Mucosa of gallbladder (tissue), 1 donor: ENCODE measurements at places on chromosomes 16 and 17. TPM values are rescaled to one million over a fixed set of nuclear protein-coding genes. Genes with fewer than 3 reads are reported as not detected.

The TBC1D26 gene
- total RNA-seq, result not detected

The SPATA32 gene
- not detected for total RNA-seq

The ANKFN1 gene
- 1.3 TPM for total RNA-seq

The KCNJ18 gene
- total RNA-seq, result not detected

The OSGIN1 gene
- total RNA-seq, result 22.4 TPM

The DPEP3 gene
- not detected for total RNA-seq

The FBXW10B gene
- total RNA-seq, result 1.6 TPM

The RMI2 gene
- total RNA-seq, result 4.4 TPM

The CA5A gene
- 0.14 TPM for total RNA-seq
